NCI-H345 (cell line): ENCODE measurements at places on chromosomes 3 and 15.

GRCh38 chr15:40500568-40501330, 30.0 kb downstream of the CHST14 start:
- DNase-seq, result no peak

DNA sequence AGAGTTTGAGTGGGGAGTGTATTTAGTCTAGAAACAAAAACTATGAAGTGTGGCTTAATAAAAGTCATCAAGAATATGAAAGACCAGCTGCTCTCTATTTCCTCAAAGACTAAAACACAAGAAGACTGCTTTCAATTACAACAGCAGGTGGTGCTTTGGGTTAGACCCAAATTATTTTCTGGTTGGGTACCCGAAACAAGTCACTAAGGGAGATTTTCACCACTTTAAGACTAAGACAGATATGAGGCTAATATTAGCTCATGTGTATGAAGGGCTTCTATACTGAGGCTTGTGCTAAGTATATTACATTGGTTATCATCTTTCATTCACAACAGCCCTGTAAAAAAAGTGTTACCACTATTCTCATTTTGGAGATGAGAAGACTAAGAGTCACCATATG, 43.1 kb downstream of the COL8A1 start:
- no peak for DNase-seq

GRCh38 chr15:48679952-48680351, 34.4 kb upstream of the FBN1 start:
- no peak for DNase-seq

- DNase-seq, result no peak
Observed at GRCh38 chr15:74319596-74320351, 47.7 kb downstream of the CYP11A1 start.
